ENCODE measurements at places on chromosomes 6 and 20.

GRCh38 chr20:19113343-19113930, 99.0 kb upstream of the SLC24A3 start:
- DNase-seq = no peak

GRCh38 chr6:70998148-70998547, 41.3 kb upstream of the B3GAT2 start:
- no peak for DNase-seq

DNA sequence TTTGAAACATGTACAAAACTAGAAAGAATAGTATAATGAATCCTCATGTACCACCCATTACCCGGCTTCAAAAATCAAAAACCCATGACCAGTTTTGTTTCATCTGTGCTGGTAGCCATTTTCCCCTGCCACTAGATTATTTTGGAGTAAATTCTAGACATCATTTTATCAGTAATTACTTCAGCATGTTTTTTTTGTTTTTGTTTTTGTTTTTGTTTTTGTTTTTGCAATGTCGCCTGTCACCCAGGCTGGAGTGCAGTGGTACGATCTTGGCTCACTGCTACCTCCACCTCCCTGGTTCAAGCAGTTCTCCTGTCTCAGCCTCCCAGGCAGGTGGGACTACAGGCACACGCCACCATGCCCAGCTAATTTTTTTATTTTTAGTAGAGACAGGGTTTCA, 8.0 kb upstream of the PKIG start:
- no peak for DNase-seq

DNA sequence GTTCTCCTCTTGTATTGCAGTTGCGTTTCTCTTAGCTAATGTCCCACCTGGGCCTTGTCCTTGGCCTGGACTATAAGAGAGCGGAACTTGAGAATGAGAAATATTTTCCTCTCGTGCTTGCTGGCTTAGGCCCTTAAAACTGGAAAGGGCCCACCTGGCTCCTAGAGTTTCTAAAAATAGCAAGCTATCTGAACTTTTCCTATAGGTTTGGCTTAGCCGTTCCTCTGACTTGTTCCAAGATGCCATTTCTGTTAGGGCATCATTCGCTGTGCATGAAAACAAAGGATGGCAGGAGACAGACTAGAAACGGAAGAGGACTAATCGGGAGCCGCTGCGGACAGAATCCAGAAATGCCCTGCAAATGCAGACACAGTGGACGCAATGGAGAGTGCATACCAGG, 4.5 kb downstream of the RIPOR3 start:
- DNase-seq = no peak

DNA sequence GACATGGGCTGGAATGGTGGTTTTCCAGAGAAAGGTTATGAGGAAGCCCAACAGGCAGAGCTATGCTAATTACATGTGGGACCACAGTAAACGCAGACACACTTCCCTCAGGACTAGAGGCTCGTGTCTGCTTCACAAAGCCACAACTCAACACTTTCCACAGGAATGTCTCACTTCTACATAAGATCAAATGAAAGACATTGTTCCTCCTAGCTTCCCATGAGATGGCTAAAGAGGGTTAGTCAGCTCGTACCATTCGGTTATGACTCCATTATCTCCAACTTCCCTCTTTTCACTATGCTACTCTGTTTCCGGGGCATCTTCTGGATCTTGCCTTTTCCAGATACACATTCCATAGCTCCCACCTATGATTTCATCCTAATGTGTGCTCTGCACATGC, 29.1 kb upstream of the ZC3H12D start:
- no peak for DNase-seq

DNA sequence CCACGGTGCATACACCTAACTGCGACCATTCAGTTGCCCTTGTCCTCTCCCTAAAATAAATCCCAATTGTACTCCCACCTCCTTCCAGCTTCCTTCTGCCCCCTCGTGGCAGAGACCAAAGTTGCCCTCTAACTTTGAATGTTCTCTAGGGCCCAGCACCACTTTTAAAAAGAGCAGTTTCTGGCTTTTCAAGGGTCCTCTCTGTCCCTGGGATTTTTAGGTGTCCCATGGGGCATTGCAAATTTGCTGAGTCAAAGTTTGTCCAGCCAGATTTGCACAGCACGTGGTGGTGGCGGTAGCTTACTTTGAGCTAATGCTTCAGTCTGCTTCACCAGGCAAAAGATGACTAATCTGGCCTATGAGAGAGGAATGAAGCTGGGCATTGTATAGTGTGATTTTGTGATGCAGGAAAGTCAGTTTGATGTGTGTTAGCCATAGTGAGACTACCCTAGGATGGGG, 100.2 kb downstream of the PERP start:
- peak; percentile 72 for DNase-seq
